ENCODE measurements at places on chromosomes 13 and 19. TPM values are rescaled to one million over a fixed set of nuclear protein-coding genes. Genes with fewer than 3 reads are reported as not detected.

- ATAC-seq, result peak; percentile 17
These were observed 755 bp upstream of the RAB3A start for GRCh38 chr19:18204394-18205199.

DNA sequence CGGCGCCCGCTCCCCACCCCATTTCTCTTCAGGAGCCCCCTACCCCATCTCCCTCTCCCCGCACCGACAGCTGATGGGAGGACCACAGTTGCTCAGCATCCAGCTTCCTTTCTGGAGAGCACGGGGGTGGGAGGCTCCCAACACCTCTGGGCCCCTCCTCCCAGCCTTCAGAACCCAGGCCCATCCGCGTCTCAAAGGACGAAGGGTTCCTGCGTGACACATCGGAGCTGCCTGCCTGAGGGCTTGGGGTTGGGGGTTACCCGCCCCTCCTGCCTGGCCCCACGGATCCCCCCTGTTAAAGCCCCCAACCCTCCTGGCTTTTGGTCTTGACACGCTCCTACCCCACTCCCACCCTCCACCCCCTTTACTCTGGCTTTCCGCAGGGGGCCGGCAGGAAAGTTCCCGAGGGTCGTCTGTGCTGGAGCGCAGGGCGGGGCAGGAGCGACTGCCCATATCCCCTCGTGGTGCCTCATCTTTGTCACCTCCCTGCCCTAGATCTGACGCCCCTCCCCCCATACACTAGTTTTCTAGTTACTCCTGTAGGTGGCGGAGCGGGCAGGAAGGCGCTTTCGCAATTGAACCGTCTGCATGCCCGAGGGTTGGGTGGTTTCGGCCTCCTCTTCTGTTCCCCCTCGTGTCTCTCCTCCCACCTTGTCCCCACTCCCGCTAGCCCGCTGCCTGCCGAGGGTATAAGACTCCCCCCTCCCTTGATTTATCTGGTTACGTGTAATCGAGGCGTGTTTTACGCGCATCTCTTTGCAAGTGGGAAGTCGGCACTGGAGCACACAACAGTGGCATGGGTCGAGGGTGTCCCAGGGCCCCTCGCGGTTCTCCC, 924 bp downstream of the TRAPPC5 start:
- ATAC-seq, result peak; percentile 47

SCGB2B2 gene
- total RNA-seq, result 0.71 TPM

DNA sequence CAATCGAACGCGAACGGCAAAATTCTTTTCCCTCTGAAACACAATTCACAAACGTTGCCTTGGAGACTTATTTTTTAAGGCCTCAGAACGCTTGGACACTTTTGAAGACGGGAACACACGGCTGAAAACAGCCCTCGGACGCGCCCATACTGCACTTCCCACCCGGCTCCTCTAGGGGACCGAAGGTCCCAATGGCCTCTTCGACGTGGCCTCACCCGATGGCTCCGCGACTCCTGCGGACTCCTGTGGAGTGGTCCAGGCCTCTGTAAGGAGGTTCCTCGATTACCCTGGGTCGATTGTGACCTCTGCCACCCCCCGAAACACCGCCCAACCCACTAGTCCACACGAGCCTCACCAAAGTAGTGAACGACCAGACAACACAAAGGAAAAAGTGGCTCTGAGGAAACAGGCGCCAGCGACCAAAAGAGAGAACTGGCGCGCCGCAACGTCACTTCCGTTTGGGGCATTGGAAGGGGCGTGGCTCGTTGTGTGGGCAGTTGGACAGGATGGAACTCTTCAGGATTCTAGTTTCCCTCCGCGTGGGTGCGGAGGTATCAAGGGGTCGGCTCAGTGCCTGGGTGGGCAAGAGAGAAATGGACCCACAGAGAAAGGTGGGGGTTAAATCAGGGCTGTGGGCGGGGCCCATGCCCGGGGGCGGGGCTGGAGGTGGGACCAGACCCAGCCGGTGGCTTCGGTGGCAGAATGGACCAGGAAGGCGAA, at the start of gene ZNF560:
Gene ZNF560 (minus strand): TSS at position 434 of the 720 bp plus-strand sequence. CDS start 23,303 bp downstream, outside the sequence.
- no peak for ATAC-seq

- no peak for ATAC-seq
These were observed 41.0 kb upstream of the ZNF91 start for GRCh38 chr19:23436318-23436717.

NLRP11 gene
- not detected for total RNA-seq

FFAR1 gene
- total RNA-seq, result 0.42 TPM

DNA sequence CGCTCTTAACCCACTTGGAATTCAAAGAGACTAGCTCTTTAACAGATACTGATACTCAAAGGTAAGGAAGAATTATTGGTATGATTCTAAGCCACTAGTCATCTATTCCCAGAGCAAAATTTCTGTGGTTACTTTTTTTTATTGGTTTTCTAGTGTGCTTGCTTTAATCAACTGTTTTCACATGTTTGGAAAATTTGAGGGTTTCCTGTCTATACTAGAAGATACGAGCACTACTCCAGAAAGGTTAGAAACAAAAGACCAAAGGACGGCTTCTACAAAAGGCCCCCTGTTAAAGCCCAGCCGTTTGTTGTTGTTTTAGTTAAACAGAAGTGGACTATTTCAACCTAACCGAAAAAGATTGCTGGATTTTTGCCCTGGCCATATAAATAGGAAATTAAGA, 18.5 kb upstream of the LPAR6 start:
- ATAC-seq, result peak; percentile 61

- no peak for ATAC-seq
These were observed 269.4 kb upstream of the NBEA start for GRCh38 chr13:34672631-34673030.

ZNF66 gene
- 11.1 TPM for total RNA-seq

- no peak for ATAC-seq
These were observed 91.7 kb downstream of the FAM216B start for GRCh38 chr13:42873081-42873480.

DNA sequence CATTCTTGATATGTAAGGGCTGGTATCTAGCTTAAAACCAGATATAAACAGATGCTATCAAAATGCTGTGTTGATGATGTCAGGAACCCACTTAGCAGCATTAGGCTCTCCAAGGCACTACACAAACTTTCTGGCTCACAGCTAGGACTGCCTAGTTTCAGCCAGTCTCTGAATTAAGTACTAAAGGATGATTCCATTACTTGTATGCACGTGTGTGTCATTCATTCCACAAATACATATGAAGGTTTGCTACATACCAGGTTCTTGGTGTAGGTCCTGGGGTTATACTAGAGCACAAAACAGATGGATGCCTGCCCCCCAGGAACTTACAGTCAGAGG, 151.5 kb downstream of the RGCC start:
- ATAC-seq, result no peak

TTYH1 gene
- not detected for total RNA-seq

- ATAC-seq, result no peak
These were observed 60.2 kb upstream of the UQCRFS1 start for GRCh38 chr19:29273000-29273640.

TMEM59L gene
- total RNA-seq, result 0.48 TPM

GRCh38 chr13:28704919-28705318, 13.9 kb downstream of the SLC46A3 start:
- no peak for ATAC-seq

DNA sequence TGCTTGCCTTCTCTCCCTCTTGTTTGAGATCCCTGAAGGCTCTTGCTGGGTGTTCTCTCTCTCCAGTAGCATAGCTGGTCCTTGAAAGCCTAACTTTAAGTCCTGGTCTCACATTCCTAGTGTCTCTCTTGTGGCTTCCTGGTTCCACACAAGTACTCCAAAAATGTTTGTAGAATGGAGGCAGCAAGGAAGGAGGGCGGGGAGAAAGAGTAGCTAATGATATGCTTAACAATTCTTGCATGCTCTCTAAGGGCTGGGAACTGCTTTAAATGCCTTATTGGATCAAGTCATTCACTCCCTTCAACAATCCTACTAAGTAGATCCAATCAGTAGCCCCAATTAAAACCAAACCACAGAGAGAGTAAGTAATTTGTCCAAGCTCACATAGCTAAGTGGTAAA, 357.3 kb downstream of the KLF5 start:
- ATAC-seq, result no peak

- ATAC-seq, result peak; percentile 43
These were observed 108.7 kb downstream of the TEX29 start for GRCh38 chr13:111429064-111429558.

DNA sequence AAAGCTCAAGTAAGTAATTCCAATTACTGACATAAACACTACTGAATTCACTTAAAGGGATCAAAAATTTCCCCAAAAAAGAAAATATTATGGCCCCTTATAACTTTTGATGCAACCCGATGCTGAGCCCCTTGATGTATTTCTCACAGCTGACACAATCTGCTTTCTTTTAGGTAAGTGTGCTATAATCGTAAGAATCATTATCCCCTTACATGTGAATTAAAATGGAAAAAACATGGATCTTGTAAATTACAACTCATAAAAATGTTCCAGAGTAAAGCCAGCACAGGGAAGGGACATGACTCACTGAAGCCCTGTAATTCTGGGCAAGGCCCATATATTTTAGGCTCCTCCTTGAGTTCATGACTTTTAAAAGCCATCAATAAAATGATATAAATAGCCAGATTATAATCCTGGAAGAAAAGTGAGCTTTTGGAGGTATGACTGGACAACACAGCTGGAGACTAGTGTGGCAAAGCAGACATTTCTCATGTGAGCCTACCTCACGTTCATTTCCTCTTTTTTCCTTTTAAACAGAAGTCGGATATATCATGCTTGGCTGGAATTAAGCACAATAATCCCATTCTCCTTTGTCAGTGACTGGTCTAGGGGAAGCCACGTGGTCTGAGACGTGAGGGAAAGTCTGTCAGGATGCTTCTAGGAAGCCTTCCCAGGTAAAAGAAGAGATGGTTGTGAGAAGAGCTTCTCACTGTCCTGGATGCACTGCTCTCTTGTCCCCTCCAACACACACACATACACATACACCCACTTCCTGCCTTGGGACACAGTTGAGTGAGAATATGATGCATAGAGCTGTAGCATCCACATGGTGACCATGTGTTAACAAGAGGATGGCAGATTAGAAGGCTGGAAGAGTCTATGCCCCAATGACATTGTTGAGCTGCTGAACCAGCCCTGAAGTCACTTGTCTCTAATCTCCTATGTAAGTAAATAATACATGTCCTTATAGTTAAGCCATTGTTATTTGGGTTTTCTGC, 165.4 kb downstream of the RGCC start:
- ATAC-seq, result no peak

DNA sequence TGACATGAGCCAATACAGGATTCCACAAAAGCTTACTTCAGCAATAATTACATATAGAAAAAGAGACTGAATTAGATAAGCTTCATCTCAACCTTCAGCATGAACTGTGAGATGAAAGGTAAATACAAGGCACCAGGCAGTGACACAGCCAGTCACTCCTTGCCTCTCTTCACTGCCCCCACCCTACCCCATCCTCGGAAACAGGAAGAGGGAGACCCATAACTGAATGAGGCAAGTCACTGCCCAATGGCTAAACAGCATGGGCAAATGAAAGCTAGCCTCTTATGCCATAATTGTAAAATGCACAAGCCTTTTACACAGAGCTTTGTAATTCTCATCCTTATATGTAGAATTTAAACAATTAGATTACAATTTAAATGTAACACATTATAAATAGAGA, 1.7 kb downstream of the ZNF160 start:
- no peak for ATAC-seq

DNA sequence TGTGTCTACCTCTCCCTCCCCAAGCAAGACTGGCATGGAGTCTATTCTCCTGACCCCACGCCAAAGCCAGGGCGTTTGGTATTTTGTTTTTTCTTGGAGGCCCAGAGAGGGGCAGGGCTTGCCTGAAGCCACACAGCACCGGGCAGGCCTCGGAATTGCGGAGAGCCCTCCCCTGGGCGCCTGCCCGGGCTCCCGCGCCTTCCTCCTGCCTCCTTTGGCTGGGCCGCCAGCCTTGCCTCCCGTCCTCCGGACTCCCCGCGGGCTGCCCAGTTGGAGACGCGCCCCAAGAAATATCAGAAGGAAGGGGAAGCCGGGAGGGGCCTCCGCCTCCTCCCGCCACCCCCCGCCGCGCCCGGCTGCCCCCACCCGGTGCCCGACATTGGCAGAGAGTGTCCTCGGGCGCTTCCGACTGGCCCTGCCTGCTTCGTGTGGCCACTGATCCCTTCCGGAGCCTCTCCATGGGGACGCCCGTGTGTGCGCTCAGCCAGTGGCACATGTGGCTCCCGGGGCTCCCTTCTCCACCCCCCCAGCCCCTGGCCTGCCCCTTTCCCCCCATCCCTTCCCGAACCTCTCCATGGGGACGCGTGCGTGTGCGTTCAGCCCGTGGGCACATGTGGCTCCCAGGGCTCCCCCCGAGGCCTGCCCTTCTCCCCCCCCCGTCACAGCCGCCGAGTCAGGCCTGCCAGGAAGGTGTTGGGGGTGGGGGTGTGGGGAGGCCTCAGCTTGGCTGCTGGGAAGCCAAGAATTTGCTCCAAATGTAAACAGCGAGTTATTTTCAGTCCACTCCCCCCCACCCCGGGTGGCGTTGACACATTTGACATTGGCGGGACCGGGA, 37.3 kb downstream of the NFIC start:
- ATAC-seq, result no peak

SIGLEC10 gene
- 0.19 TPM for total RNA-seq

- ATAC-seq, result no peak
These were observed 94.1 kb downstream of the STK24 start for GRCh38 chr13:98482476-98483444.

ZSWIM4 gene
- 5.4 TPM for total RNA-seq

- no peak for ATAC-seq
These were observed 283.3 kb downstream of the FOXO1 start for GRCh38 chr13:40383132-40383531.

ADGRL1 gene
- 8.4 TPM for total RNA-seq

- ATAC-seq, result peak; percentile 74
These were observed 1.7 kb upstream of the S1PR4 start for GRCh38 chr19:3176715-3177501.

- ATAC-seq, result no peak
These were observed 274.7 kb downstream of the FGF14 start for GRCh38 chr13:102127153-102127552.

DNA sequence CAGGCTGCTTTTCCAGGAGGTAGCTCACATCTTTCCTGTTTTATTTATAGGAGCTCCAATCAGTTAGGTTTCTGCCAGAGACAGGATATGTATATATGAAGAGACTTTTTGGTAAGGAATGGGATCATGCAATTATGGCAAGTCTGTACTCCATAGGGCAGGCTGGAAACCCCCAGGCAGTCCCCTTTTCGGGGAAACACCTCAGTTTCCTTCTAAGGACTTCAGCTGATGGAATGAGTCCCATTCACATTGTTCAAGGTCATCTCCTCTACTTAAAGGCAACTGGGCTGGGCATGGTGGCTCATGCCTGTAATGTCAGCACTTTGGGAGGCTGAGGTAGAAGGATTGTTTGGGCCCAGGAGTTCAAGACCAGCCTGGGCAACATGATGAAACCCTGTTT, 10.9 kb upstream of the SLC25A42 start:
- ATAC-seq, result no peak

Data from activated T-helper 17 cell treated with anti-CD3 and anti-CD28 coated beads, Interleukin-2, amount 50 U/mL, for 72 hours (primary cell).